ENCODE measurements at places on chromosomes 1 and 21. TPM values are rescaled to one million over a fixed set of nuclear protein-coding genes. Genes with fewer than 3 reads are reported as not detected.

GRCh38 chr1:178168536-178168935 is 74.6 kb downstream of the RASAL2 start:
- DNase-seq: no peak

Gene S100A12
- total RNA-seq: not detected

DNA sequence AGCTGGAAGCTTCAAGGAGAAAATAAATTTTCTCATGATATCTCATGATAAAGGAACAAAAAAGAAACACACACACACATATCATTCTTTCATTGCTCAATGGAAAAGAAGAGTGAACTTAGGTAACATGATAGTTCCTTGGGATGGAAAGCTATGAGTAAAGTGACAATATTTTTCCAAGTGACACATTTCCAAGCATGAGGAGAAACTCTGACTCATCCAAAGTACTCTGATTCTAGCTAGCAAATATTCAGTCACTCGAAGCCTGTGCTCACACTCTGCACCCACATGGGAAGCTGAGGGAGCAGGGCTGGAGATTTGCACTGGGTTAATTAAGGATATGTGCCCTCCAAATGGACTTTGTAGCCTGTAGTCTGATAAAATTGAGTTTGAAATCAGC is 222.4 kb downstream of the LRRC40 start:
- DNase-seq: no peak

GRCh38 chr1:213686983-213687382 is 300.8 kb upstream of the PROX1 start:
- no peak for DNase-seq

DNA sequence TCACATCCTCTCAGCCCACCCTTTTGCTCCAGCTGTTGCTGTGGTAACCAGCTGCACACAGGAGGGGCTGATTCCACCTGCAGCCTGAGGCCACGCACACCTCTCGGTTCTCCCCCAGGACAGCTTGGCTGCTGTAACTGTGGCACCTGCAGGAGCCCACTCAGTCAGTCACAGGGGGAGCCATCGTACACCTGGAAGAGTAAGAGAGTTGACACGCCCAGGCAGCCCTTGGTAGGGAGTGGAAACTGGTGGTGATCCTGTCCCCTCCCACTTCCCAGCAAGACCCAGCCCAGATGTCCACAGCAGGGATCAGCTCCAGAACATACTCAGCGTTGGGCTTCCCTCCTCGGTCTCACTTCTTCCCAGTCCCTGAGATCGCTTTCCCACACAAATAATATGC is 32.2 kb upstream of the BACE2 start:
- DNase-seq: no peak

GRCh38 chr1:15618077-15618654 is 908 bp downstream of the DDI2 start:
- DNase-seq: no peak

DNA sequence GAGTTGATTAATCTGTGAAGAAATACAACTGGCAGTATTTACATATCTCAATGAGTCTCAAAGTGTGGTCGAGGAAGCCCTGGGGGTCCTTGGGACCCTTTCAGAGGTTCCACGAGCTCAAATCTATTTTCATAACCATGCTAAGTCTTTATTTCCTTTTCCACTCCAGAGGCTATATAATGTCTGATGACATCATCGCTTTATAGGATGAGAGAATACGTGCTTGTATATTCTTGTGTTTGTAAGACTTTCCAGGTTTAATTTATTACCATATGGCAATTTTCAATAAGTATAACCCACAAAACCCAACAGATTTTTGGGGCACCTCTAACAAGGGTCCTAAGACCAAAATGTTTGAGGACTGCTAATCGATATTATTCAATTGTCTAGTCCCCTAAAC is 1.4 kb upstream of the SLC19A2 start:
- DNase-seq: no peak

Gene CFHR4
- not detected for total RNA-seq

- DNase-seq: no peak
These were observed 556.3 kb downstream of the LTN1 start for GRCh38 chr21:28436286-28436932.

DNA sequence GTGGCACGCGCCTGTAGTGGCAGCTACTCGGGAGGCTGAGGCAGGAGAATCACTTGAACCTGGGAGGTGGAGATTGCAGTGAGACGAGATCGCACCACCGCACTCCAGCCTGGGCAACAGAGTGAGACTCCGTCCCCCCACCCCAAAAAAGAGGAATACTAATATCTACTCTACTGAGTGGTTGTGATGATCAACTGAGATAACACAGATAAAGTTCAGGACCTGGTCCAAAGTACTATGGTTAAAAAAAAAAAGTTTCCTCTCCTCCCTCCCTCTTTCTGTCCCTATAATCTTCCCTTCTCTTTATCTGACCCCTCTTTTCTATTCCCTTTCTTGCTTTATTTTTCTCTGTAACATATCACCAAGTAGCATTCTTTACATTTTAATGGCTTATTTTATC is 4.0 kb upstream of the RORC start:
- no peak for DNase-seq

- DNase-seq: no peak
These were observed 119.0 kb downstream of the GREM2 start for GRCh38 chr1:240492832-240493440.

Gene RHEX
- total RNA-seq: not detected

- no peak for DNase-seq
These were observed 29.4 kb upstream of the SLC26A9 start for GRCh38 chr1:205972491-205973168.

Gene TNFRSF4
- total RNA-seq: 0.59 TPM

- no peak for DNase-seq
These were observed 395.4 kb upstream of the LRRC7 start for GRCh38 chr1:69172003-69173000.

DNA sequence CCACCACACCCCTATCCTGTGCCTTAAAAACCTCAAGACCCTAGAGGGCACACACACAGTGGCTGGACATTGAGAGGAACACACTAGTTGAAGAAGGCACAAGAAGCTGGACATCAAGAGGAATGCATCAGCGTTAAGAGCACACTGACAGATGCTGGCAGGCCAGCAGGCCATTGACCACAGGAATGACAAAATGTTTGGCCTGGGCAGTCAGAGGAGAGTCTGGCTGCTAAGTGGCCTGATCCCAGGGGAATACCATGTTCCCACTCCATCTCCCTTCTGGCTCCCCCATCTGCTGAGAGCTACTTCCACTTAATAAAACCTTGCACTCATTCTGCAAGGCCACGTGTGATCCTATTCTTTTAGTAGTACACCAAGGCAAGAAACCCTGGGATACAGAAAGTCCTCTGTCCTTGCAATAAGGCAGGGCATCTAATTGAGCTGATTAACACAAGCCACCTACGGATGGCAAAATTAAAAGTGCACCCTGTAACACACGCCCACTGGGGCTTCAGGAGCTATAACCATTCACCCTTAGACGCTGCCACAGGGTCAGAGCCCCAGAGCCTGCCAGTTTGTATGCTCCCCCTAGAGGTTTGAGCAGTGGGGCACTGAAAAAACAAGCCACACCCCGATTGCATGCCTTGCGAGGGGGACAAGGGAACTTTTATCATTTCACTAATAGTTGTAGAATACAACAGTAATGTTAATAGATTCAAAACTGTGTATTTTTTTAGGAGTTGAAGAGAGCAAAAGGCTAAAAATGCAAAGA is 1216.1 kb upstream of the NCAM2 start:
- DNase-seq: no peak

Gene MEX3A
- 12.7 TPM for total RNA-seq

- no peak for DNase-seq
These were observed 4.6 kb downstream of the NID1 start for GRCh38 chr1:236060286-236060685.

DNA sequence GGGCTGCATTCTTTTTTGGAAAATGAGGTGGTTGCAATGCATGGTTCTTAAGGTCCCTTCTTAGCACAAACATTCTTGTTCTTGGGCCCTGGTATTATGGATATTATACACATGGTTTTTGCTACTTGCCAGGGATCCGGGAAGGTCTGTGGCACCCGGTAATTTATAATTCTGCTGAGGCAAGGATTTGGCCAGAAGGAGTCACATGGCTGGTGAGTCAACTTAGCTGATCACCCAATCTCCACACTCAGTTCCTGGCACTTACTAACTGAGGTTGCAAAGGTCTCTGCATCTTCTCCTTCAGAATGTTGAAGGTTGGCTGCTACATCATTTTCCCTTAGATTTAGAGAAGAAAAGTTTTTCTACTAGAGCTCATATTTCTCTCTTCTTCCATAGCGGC is 112.5 kb downstream of the ROR1 start:
- DNase-seq: no peak

Gene FLG
- total RNA-seq: not detected

DNA sequence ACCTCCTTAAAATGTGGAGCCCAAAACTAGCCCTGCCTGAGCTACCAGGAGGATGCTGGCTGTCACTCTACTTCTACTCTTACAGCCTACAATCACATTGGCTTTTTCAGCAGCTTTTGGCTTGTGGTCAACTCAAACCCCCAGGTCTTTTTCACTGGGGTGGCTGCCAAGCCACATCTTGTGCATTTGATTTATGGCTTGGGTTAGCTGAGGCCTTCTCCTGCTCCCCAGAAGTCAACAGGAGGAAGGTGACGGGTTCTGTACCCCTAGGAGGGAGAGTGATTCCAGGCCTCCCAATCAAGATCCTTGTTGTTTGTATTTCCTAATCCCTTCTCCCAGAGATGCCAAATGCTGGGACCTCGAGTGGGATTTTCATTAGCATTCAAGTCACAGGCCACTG is 124.3 kb downstream of the LACTBL1 start:
- no peak for DNase-seq

GRCh38 chr1:169025412-169025811 is 81.1 kb upstream of the ATP1B1 start:
- DNase-seq: no peak

GRCh38 chr1:155169541-155169940 is 3.6 kb downstream of the KRTCAP2 start:
- no peak for DNase-seq

DNA sequence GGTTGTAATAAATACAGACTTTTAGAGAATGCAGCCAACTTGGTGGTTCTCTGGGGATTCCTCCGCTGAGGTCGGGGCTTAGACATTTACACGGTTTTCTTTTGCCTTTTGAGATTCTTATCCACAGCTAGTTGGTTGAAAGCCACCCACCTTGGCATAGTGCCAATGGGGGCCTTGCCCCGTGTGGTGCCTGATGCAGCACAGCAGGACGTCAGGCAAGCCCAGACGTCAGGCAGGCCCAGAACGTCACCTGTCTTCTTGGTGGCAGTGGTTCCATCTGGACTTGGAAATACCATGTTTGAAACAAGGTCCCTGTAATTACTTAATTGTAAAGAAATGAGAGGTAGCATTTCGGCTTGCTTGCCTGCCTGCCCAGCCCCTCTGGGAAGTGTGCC is 78.5 kb downstream of the GALNT2 start:
- DNase-seq: no peak

GRCh38 chr1:71047635-71048607 is at the start of gene PTGER3:
TSS of gene PTGER3 (minus strand) at chr1:71047816. CDS start at chr1:71047577, 239 bp downstream.
- DNase-seq: peak; percentile 86

- no peak for DNase-seq
These were observed 12.4 kb downstream of the KRTAP22-2 start for GRCh38 chr21:30577766-30578165.

Gene ALX3
- not detected for total RNA-seq

- no peak for DNase-seq
These were observed 26.1 kb downstream of the PKP1 start for GRCh38 chr1:201309416-201309815.

- no peak for DNase-seq
These were observed 208.1 kb downstream of the TGFB2 start for GRCh38 chr1:218553197-218553596.

DNA sequence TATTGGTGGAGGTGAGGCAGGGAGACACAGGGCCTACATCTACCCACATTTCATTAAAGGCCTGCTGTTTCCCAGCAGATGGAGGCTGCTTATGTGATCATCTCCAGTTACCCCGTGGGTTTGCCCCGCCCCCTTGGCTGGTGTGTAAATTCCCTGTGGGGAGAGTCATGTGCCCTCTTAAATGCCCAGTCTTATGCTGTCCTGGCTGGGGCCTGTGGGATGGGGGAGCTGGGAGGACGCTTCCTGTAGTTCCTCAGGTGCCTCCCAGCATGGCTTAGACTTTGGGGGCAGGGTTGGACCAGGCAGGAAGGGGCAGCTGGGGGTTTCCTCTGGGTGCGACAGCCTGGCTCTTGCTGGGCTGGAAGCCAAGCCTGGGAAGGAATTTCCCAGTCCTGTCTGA is 15.5 kb upstream of the CITED4 start:
- no peak for DNase-seq

GRCh38 chr1:80495806-80496205 is 1304.9 kb upstream of the ADGRL2 start:
- DNase-seq: peak; percentile 64

- no peak for DNase-seq
These were observed 46.6 kb downstream of the TOR3A start for GRCh38 chr1:179128520-179128919.

Gene CD164L2
- not detected for total RNA-seq
